ENCODE measurements at places on chromosomes 2 and 18. TPM values are rescaled to one million over a fixed set of nuclear protein-coding genes. Genes with fewer than 3 reads are reported as not detected.

Gene REG3A
- not detected for total RNA-seq

Gene IGFBP5
- 2.9 TPM for total RNA-seq

Gene FNDC4
- total RNA-seq: 1.9 TPM

Gene HAAO
- total RNA-seq: not detected

Gene PMAIP1
- total RNA-seq: 47.8 TPM

GRCh38 chr2:117834992-117835391, 20.5 kb downstream of the DDX18 start:
- no peak for DNase-seq

DNA sequence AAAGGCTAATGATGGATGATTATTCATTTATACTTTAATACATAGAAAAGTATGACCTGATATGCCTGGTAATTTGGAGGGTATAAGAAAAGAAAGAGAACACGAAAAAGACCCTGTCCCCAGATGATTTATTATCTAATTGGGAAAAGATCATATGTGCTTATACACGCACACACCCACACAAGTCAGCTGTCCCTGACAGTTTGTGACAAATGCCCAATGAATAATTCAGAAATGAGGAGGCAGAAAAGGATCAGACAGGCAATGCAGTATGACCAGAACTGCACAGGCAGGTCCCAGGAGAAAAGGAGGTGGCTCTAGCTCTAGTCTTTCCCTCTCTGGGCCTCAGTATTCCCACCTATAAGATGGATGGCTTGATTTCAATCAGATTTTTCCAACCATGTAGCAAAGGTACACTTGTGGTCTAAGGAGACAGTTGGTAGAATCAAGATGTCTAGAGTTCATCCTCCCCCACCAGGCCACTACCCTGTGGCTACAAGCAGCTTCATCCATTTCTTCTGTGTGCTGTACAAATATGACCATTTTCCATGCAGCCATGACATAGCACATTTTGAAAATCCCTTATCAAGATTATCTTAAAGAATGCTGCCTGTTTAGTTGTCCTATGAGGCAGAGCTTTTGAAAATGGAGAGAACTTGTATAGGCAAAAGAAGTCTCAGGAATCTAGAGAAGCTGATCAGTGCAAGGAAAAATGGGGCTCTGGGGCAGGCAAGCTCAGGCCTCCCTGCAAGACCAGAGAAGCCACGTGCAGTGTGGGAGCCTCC, 19.7 kb downstream of the CYRIA start:
- DNase-seq: no peak

DNA sequence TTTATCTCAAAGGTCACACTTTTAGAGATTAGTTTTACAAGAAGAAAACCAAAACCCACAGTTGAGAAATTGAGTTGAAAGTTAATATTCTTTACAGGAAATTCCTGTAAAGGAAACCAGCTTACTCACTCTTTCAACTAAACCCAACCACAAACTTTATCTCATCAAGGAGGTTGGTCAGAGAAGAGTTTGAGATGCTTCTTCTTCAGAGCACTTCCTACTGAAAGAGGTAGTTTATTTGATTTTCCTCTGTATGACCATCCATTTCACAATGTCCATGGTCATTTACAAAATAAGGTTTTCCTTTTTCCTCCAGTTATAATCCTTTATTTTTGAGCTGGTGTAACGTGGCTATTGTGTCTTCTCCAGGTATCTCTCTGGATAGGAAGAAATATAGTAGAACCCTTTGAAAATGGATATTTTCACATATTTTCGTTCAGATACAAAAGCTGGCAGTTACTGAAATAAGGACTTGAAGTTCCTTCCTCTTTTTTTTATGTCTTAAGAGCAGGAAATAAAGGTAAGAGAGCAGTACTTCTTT, 4.5 kb upstream of the IL18RAP start:
- DNase-seq: peak; percentile 13

DNA sequence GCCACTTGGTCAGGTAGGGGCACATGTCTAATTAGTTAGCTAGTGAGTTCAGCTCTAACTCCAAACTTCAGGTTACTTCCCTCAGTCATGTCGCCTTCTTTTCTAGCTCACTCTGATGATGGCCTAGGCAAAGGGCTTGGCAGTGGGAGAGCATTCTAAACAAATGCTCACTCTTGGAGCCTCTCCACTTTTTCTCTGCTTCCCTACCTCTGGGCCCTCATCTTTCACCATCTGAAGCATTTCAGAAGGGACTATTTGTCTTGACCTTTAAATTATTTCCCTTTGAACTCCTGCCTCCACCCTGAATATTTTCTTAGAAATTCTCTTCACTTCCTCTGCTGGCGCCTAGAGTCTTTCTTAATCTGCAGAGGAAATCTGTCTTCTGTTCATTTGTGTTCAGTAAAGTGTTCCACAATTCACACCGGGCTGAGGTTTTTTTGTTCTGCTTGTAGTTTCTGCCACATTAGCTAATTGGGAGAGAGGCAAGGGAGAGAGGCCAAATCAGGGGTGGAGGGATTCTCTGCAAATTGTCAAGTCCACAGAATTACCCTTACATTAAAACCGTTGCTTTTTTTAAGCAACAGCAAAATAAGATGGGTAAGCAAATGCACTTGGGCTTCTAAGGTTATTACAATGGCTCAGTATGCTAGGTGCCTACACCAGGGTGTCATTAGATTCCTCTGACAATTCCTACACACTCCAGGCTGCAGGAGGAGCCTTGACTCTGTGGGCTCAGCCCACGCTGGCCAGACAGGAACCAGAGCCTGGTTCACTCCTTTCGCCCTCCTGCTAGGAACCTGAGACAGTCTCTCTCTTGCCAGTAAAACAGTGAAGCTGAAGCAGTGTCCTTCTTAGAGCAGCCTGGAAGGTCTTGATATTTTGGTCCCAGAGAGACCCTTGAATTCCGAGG, 5.5 kb downstream of the MSGN1 start:
- no peak for DNase-seq

DNA sequence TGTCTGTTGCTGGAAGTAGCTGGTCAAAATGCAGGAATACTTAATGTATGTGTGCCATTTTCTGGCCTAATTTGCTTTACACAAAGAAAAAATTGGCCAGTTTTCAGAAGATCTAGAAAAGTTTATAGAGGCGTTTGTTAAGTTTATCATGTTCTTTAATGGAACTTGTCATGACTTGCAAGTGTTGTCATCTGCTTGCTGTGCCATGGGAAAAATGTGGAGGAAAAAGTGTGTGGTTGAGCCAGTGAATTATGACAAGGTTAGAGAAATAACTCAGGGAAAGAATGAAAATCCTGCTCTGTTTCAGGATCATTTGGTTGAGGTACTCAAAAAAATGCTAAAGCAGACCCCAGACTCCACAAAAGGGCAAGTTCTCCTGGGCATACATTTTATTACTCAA, 301.6 kb upstream of the CDH2 start:
- no peak for DNase-seq
